Activated T-cell treated with anti-CD3 and anti-CD28 coated beads, Interleukin-2, amount 50 U/mL, for 1 hour (primary cell): ENCODE measurements at places on chromosomes 7 and 10.

GRCh38 chr7:156503196-156503595 is 137.4 kb upstream of the RNF32 start:
- no peak for DNase-seq

GRCh38 chr7:99099499-99100077 is 44.3 kb downstream of the SMURF1 start:
- DNase-seq, result no peak

DNA sequence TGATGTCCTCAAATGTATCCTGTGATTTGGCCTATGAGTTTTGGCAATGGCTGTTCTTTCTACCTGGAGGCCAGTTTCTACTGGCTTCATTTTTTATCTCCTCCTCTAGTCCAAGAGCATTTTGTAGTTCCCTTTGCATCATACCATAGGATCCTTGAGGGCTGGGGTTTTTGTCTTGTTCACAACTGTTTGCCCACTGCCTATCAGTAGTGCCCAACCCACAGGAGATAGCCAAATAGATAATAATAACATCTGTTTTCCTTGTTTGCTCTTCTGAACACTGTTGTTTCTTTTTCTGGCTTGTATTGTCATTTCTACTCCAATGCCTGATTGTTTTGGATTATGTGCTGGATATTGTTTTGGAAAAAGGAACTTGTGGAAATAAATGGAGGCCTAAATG is 3.4 kb downstream of the CDK1 start:
- no peak for DNase-seq

- no peak for DNase-seq
Measured at GRCh38 chr7:125241548-125241947, 311.9 kb upstream of the POT1 start.

DNA sequence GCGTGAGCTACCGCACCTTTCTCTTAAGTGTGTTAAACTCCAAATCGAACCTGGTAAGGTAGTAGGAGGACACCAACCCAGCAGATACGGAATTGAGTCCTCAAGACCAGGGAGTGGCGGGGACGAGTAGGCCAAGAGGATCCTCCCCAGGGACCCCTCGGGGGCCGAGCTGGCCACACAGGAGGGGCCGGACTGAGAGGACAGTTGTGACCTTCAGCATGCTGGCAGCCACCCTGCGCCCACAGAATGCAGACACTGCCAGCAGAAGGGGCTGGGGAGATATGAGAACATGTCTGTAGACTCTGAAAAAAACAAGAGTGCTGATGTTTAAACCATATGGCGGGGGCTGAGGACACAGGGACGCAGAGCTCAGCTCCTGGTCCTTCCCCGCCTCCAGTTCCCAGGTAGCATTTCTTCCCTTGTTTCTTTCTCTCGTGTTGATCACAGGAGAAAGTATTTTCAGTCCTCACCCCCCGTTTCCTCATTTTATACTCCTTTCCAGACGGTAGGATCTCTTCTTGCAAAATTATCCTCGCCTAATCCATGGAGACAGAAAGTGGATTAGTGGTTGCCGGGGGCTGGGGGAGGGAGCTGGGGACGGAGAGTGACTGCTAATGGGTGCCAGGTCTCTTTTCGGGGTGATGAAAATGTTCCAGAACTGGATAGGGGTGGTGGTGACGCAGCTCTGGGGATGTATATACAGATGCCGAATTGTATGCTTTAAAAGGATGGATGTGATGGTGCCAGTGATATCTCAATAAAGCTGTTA is 11.5 kb upstream of the UNCX start:
- no peak for DNase-seq
